Peyer's patch (tissue), 4 donors: ENCODE measurements at places on chromosomes 16 and 17.
A peak's percentile ranks its signal among the peaks of the same experiment; 100 is the strongest.

GRCh38 chr17:7922845-7923628, 6.6 kb downstream of the KCNAB3 start:
- peak; percentile 84 for DNase-seq

- peak; percentile 23 for DNase-seq
These were observed 72.8 kb downstream of the MMD start for GRCh38 chr17:55348749-55349354.

DNA sequence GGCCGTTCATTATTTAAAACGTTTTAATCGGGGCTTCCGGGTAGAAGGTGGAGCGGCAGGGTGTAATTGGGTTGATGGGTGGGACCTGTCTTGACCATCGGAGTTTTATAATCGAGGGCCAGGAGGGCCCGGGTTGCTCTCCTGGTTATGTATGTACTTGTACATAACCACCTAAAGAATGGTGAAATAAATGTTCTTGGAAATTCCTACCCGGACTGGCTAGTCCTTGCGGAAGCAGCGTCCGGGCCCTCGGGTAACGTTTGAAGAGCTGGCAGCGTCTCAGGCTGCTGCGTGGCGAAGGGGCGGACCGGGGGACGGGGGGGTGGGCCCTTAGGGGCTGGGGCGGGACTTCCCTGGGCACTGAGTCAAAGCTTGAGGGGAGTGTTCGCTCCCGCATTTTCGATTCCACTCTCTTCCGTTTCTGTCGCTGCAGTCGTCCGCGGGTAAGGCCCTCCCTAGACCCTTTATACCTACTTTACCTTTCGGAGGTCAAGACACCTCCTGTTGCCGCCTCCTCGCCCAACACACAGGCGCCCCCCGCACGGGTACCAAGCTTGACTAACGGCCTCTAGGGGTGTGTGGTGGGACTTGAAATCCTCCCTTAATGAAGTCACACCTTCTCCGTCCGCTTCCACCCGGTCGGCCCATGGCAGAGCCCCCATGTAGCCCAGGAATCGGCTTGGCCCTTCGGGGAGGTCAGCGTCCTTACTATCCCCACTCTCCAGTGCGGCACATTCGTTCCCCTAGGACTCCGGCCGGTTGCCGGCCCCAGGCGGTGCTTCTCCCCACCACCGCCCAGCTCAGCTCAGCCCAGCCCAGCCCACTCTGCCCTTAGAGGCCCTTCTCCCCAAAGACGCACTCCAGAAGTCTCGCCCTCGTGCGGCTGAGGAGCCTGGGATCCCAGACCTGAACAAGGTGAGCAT, at the start of gene TMEM106A:
TSS of gene TMEM106A (plus strand) at position 396 of the 923 bp plus-strand sequence. CDS start 1,167 bp downstream, outside the sequence.
- DNase-seq, result peak; percentile 80

GRCh38 chr16:68236826-68237242, 907 bp upstream of the ESRP2 start:
- DNase-seq, result no peak

DNA sequence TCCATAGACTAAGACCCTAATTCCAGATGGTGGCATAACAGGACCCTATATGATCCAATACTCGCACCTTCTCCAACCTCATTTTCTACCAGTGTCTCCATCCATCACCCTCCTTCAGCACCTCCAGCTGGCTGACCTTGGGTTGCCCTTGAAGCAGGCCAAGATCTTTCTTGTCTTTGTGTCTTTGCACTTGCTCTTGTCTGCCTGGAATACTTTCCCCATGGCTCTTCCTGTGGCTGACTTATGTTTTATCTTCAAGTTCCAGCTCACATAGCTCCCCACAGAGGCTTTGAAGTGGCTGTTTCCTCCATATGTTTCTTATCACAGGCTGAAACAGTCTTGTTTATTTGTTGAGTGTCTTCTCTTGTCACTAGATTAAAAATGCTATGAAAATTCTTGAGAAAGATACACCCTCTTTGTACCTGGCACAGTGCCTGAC, 29.6 kb upstream of the MMD start:
- no peak for DNase-seq

DNA sequence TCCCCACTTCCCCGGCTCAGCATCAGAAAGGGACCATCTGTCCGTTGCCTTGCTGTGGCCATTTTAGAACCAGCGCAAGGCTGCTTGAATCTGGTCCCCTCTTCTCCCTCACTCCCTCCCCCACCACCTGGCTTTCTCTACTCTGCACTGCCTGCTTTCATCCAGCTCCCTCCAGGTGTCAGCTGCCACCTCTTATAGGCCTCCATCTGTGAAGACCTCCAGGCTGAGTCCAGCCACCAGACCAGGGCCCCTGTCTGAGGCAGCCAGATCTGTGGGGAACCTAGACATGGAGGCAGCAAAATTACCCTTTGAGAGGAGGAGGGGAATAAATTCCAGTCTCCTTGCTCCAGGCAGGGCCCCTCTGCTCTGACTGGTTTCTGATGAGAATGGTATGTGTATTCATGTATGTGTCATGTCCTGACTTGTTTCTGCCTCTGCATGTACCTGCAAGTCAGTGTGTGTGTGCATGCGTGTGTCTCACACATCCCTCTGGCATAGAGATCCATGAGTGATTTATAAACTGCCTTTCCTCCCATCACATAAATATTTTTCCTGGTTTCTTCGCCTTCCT, 21.1 kb downstream of the MINK1 start:
- no peak for DNase-seq

GRCh38 chr17:41763327-41763726, 23.2 kb downstream of the JUP start:
- DNase-seq, result no peak

DNA sequence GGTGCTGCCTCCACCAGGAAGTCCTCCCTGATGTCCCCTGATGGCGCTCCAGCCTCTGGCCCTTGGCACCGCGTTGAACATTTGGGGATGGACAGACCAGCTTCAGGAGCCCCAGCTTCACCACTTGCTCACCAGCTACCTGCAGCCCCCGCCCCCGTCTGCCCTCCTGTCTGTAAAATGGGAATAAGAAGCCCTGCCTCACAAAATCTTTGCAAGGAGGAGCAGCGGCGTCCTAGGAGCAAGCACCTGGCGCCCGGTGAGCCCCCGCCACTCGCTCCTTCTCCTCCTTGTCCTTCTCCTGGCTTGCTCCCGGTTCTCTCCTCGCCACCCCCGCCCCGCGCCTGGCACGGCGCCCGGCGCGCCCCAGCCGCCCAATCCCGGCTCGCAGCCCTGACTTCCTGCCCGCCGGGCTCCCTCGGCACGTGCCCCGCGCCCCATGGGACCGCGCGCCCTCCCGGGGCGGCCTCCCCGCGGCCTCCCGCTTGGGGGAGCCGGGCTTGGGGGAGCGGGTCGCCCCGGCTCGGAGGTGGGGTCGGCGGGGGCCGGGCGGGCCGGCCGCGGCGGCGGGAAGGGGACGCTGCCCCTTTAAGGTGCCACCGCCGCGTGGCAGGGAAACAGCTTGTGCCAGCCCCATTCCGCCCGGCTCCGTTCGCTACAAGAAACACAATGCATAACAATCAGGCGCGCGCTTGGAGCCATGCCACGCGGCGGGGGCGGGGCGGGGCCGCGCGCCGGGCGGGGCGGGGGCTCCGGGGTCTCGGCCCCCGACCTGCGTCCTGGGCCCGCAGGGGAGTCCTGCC, 9.1 kb upstream of the PPP1R1B start:
- peak; percentile 88 for DNase-seq

DNA sequence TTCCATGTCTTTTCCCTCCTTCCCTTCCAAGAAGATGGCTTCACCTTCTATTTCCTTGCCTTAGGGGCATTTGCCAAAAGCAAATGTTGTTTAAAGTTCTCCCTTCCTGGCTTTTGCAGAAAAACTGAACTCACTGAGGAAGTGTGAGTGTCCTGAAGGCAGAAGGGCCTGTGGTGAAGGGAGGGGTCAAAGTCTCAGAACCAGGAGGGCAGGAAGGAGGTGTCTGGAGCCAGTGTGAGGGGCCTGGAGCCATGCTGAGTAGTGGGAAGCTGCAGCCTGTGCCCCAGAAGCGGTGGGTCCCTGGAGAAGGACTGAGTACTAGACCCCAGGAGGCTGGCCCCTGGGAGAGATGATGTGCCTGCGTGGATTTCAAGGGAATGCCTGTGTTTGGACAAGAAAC, 23.8 kb upstream of the SUPT4H1 start:
- no peak for DNase-seq

GRCh38 chr17:64938290-64938689, 19.0 kb upstream of the LRRC37A3 start:
- no peak for DNase-seq

- DNase-seq, result no peak
These were observed 672 bp downstream of the CMTR2 start for GRCh38 chr16:71288570-71288889.

GRCh38 chr17:79941088-79942010, 94.3 kb downstream of the TBC1D16 start:
- DNase-seq, result no peak
